Stomach (tissue), 19 donors: ENCODE measurements at places on chromosomes 5 and 9. TPM values are rescaled to one million over a fixed set of nuclear protein-coding genes. Genes with fewer than 3 reads are reported as not detected.

The TSSK1B gene
- total RNA-seq, result not detected

The GAS1 gene
- total RNA-seq, result 33.8 TPM

The RAB3C gene
- total RNA-seq, result not detected

DNA sequence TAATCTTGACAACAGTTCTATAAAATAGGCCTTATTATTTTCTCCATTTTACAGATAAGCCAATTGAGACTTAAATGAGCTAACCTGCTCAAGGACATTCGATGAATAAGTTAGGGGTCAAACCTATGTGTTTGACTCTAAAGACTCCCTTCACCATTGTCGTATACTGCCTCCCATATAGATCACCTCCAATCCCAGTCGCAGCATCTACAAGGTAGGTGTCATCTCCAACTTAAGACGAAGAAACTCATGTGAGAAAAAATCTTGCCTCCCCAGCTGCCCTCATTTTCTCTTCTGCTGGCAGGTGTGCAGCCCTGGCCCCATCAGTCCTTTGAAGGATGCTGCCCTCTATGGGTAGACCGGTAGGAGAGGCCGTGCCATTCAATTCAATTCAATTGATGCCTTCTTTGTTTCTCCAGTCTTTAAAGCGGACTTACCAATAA, 75.2 kb upstream of the SMARCA2 start:
- no peak overlapping the region for H3K4me3 ChIP-seq
- no peaks in the 10 kb centered on the region for H3K4me1 ChIP-seq
- no peaks in the 10 kb centered on the region for H3K27me3 ChIP-seq

- no peaks in the 10 kb centered on the region for H3K4me1 ChIP-seq
- DNase-seq, result no peak
- no peaks in the 10 kb centered on the region for H3K36me3 ChIP-seq
- no peaks in the 10 kb centered on the region for H3K27me3 ChIP-seq
- H3K27ac ChIP-seq, result no peak overlapping the region
Measured at GRCh38 chr5:122149321-122150090, 20.2 kb downstream of the ZNF474 start.

DNA sequence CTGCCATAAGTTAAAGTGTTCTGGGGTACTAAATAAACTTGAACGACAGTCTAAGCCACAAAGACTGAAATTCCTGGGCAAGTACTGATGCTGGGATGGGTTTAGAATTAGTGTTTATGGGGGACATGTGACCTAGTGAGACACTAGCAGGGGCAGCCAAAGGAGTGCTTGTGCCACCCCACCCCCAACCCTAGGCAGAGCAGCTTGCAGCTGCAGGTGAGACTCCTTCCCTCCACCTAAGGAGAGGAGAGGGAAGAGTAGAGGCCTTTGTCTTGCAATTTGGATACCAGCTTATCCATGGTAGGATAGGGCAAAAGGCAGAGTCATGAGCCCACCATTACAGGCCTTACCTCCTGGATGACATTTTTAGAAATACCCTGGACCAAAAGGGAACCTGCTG, 28.7 kb upstream of the PDE4D start:
- DNase-seq, result no peak
- no peaks in the 10 kb centered on the region for H3K27me3 ChIP-seq
- no peaks in the 10 kb centered on the region for H3K36me3 ChIP-seq
- no peak overlapping the region for H3K27ac ChIP-seq
